Caki2 (cell line): ENCODE measurements at places on chromosomes 3 and 15.

GRCh38 chr3:134028486-134029255 is 1.1 kb downstream of the SLCO2A1 start:
- DNase-seq, result no peak

- DNase-seq, result no peak
Measured at GRCh38 chr15:29113336-29114220, 156.0 kb downstream of the NSMCE3 start.

DNA sequence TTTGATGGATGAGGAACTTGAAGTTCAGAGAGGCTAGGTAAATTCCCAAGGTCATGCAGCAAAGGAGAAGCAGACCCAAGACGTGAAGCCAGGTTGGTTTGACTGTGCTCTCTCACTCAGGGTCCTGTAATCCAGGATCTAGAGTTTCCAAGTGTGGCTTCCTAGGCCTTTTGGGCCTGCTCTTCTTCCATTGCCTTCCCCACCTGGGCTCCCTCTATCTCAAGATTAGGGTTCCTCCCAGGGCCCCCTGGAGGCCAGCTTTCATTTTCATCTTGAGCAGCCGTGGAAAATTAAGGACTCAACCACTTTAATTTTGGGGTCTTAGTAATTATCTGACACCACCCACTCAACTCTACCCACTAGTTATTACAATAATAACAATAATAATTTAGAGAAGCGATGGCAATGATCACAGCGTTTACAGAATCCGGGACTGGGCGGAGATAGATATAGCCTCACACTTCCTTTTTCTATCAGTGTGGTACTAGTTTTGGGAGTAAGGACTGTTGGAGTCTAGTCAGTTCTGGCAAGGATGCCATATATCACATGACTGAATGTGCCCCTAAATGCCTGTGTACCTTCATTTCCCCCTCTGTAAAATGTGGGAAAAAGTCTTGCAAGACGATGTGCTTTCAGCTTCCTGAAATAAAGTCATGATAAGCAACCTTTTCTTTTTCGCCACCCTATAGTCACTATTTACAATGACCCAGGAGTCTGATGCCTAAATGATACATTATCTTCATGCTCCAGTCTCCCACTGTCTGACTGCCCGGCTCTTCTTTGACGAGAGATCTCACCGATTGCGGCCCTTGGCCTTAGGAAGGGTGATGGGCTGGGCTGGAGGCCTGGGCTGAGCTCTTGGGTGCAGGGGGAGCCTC is 30.2 kb upstream of the MAGEF1 start:
- DNase-seq, result no peak

DNA sequence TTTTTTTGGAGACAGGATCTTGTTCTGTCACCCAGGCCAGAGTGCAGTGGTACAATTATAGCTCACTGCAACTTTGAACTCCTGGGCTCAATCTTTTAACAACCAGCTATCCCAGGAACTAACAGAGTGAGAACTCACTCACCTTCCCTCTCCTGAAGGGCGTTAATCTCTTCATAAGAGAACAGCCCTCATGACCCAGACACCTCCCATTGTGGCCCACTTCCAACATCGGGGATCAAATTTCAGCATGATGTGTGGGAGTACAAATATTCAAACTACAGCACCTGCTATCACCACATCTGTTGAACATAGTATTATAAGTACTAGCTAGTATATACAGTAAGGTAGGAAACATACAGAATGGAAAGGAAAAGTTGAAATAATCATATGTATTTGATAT is 132.5 kb downstream of the DOCK3 start:
- DNase-seq, result peak; percentile 15

- no peak for DNase-seq
Measured at GRCh38 chr3:88036221-88036620, 22.6 kb downstream of the CGGBP1 start.

GRCh38 chr3:147699175-147699838 is 290.1 kb downstream of the ZIC1 start:
- no peak for DNase-seq

DNA sequence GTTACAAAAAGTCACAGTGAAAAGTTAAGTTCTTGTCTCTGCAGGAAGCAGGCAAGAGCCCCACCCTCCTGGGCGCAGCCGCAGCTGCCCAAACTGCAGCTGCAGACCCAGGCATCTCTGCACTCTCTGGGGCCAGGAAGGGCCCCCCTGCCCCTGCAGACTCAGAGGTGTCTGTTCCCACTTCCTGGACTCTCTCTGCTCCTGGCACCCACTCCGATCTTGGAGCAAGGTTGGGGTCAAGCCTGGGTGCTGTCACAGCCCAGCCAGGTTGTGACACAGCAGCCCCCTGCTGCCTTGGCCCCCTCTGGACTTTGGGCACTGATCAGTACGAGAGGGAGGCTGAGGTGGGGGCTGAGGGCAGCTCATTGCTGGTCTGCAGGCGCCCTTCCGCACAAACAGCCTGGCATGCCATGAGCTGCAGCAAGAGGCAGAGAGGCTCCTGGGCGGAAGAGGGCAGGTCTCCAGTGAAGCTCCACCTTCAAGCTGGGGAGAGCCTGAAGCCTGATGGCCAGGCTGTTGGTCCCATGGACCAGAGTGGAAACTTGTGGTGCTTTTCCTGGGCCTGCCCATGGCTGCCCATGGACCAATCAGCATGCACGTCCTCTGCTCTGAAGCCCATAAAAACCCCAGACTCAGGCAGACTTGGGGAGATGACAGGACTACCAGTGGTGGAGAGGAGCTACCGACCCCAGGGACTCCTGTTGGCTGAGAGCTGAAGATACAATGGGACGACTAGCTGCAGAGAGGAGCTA is 42.9 kb upstream of the LRRFIP2 start:
- no peak for DNase-seq

GRCh38 chr3:134251731-134252391 is 1.2 kb upstream of the RYK start:
- no peak for DNase-seq

DNA sequence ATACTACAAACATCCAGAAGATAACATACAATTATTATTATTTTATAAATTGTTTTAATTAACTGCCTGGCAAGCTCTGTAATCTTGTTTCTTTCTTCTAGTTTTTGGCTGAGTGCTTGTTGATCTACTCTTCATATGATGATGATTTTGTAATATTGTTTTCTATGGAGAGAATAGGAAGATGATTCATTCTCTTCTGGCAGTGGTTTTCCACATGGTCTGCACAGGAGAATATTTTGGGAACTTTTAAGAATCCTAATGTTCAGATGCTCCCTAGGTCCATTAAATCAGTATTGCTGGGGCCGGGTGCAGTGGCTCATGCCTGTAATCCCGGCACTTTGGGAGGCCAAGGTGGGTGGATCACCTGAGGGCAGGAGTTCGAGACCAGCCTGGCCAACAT is 37.6 kb downstream of the CACNA2D3 start:
- no peak for DNase-seq

GRCh38 chr15:68802373-68802772 is 18.3 kb downstream of the ANP32A start:
- DNase-seq, result no peak

- DNase-seq, result peak; percentile 98
Measured at GRCh38 chr3:52056968-52057811, 819 bp upstream of the DUSP7 start.

- DNase-seq, result no peak
Measured at GRCh38 chr3:14834807-14835466, 16.2 kb downstream of the FGD5 start.

GRCh38 chr15:31435912-31436628 is 109.4 kb downstream of the KLF13 start:
- DNase-seq, result no peak

GRCh38 chr15:62976301-62976881 is 66.2 kb upstream of the TPM1 start:
- DNase-seq, result peak; percentile 76

DNA sequence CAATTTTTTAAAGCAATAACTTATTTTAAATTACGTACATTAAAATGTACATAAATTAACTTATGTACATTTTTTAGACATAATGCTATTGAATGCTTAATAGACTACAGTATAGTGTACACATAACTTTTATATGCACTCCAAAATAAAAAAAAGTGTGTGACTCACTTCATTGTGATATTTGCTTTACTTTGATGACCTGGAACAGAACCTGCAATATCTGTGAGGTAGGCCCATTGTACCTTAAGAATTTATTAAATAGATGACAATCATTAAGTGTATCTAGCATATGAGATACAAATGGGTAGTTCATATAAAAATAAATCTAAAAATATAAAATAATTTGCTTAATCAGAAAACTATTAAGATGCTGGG is 276.7 kb downstream of the NFKBIZ start:
- DNase-seq, result no peak

DNA sequence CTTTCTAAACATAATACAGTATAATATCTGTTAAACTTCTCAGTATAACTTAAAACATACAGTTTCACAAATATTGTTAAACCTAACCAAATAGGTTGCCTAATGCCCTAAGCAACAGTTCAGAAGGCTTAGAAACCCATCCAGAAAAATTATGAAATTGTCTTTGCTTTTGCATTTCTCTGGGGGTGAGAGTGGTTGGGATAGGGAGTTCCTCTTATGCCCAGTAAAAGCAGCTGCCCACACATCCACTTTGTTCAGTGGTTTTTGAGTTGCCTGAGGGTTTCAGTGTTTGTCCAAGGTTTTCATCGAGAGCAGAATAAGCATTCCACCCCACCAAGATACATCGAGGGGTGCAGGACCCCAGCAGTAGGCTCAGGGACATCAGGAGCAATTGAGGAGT is 179.4 kb downstream of the CDIN1 start:
- DNase-seq, result no peak

DNA sequence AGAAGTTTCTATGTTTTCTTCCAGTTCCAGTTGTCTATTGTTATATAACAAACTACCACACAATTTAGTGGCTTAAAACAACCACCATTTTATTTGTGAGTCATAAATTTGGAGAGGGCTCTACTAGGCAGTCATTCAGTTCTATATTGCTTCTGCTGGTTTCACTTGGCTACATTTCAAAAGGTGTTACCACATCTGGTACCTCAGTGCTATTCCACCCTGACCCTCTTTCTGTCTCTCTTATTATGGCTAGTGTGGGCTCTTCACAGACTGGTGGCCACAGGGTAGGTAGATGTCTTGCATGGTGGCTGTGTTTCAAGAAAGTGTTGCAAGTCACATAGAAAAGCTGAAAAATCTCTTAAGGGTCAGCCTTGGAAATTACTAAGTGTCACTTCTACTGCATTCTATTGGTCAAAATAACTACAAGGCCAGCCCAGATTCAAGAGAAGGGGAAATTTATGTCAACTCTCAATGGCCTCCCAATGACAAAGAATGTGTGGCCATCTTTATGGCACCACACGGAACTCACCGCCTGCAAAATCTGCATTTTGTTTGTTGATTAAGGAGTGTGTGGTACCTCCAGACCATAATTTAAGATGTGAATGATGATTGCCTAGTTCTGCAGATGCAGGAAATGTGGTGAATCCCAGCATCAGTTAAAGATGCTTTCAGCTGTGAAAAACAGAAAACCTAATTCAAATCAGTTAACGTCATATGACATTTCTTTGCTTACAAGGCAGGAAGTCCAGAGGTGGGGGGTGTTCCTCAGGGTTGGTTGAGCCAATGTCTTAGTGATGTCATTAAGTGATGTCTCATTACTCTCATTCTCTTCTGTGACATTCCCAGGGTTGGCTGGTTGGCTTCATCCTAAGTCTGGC is 105.8 kb upstream of the RASGRP1 start:
- no peak for DNase-seq

- no peak for DNase-seq
Measured at GRCh38 chr3:62995119-62995518, 119.9 kb upstream of the CADPS start.

DNA sequence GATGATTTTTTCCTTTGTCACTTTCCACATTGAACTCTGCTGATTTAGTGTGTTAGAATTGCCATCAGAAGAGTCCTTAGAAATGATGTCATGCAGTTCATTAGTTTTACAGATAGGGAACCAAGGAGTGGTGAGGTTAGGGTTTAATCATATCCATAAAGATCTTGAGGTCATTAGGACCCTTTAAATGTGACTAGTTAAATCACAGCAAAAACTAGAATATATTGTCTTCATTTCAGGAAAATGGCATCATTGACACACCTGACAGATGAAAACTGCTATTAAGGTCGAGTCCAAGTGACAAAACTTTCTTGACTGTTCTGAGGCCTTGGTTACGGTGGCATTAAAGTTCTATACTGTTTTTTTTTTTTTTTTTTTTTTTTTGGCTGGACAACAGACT is 50.5 kb downstream of the MBNL1 start:
- peak; percentile 21 for DNase-seq

DNA sequence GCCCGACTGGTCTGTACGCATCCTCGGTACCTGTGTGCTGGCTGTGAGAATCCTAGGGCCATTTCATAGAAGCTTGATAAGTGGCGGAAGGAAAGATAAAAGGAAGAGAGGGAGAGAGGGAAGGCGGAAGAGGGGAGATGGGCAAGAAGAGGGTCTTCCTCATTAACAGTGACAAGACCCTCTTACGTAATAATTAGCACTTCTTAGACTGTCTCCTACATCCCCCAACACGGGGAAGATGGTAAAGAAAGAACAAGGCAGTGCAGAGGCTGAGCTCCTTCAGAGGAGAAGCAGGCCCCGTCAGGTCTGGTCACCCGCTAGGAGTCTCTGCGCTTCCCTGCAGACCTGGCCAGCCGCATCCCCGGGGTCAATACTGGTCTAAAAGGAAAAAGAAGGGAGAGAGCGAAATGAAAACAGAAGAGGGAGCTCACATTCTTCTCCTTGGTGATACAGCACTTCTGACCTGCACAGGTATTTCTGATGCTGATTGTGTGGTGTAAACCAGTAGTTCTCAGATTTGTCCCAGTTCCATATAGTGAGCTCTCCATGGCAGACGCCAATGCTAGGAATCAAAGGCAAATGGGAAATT is 19.0 kb upstream of the FAM240A start:
- no peak for DNase-seq

GRCh38 chr15:30059771-30060170 is 23.0 kb upstream of the GOLGA8J start:
- no peak for DNase-seq

DNA sequence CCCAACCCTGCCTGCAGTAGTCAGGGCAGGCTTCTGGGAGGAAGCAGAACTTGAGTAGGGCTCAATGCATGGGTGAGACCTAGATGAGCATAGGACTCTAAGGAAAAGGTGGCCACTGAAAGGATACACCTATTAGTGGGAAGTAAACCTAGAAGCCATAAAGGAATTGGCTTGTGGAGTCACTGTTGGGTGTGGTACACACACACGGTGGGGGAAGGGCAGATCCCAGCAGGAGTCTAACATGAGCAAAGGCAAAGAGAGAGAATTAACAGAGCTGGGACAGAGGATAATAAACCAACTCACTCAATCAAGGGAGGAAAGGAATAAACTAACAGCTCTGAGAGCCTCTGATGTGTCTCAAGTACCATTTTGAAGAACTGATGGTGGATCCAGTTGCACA is 23.1 kb downstream of the DAPK2 start:
- DNase-seq, result no peak

GRCh38 chr3:65534805-65535204 is 503.9 kb downstream of the MAGI1 start:
- no peak for DNase-seq

GRCh38 chr15:82178061-82178460 is 84.5 kb downstream of the EFL1 start:
- peak; percentile 15 for DNase-seq

GRCh38 chr3:1404270-1404962 is 311.6 kb downstream of the CNTN6 start:
- DNase-seq, result peak; percentile 50

GRCh38 chr15:88035381-88035780 is 221.2 kb downstream of the NTRK3 start:
- DNase-seq, result no peak
